Vagina (tissue), 2 donors: ENCODE measurements at places on chromosomes 4 and X.

DNA sequence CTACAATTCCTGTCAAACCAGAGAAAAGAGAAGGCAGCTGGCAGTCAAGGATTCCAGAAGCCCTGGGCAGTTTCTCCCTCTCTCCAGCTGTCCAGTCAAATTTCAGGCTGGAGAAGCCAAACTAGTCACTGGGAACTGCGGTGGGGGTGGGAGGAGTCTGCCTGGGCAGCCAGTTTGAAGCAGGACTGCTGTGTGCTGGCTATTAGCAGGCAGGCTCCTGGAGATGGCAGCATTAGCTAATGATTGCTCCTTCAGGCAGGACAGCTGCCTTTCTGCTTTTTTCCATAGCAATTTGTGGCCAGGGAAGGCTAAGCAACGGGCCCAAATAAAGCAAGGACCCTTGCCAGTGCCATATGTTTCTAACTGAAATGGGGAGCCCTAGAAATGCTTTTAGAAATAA lies 44.7 kb upstream of the FGF13 start:
- no peak for DNase-seq

- no peak for DNase-seq
These were observed 24.1 kb downstream of the FAM47E start for GRCh38 chr4:76275486-76276124.

GRCh38 chrX:35858361-35858760 lies 60.2 kb downstream of the MAGEB16 start:
- DNase-seq = no peak

GRCh38 chr4:47122592-47123291 lies 91.4 kb downstream of the GABRB1 start:
- DNase-seq = no peak
